Bronchial epithelial cell (primary cell): ENCODE measurements at places on chromosomes 12 and 14. TPM values are rescaled to one million over a fixed set of nuclear protein-coding genes. Genes with fewer than 3 reads are reported as not detected.

DNA sequence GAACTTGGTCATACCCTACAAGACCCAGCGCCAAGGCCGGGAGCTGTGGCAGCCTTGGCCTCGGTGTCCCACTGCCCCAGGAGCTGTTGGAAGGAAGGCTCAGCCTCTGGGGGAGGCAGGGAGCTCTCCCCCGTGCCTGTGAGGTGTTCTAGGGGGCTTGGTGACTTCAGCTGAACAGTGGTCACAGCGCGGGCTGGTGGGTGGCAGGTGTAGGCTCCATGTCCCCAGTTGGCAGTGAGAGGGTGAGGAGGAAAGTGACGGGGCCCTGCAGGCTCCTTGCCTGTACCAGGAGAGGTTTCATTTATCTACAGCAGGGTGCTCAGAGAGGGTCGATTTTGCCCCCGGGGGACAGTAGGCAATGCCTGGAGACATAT, 47.5 kb downstream of the DLK1 start:
- no peak for DNase-seq

DNA sequence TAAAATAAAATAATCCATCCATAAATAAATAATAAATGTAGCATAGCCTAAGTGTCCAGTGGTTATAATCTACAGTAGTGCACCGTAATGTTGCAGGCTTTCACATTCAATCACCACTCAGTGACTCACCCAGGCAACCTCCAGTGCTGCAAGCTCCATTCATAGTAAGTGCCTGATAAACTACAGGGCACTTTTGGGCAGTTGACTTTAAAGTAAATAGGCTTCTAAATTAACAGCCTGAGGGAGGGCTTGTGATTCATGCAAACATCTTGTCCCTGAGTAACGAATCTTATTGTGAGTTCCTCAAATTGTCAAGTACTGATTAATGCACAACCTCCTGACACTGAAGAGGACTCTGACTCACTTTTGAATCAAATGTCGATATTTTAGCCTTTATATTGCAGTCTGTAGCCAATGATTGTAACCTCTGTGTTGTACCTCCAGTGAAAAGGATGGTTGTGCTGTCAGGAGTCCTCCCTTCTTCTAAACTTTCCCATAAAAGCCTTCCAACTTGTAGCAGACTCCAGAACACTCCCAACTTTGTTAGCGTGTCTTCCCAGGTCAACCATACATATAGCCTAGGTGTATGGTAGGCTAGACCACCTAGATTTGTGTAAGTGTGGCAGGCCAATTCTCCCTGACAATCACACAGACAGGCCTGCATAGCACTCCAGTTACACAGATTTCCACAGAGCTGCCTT, 55.0 kb upstream of the BICD1 start:
- peak; percentile 97 for DNase-seq

GRCh38 chr14:83733670-83734069, 1796.3 kb upstream of the FLRT2 start:
- DNase-seq, result no peak

Gene ANKRD13A
- total RNA-seq, result 27.3 and 36.9 TPM in 2 replicates
